Chondrocyte (in vitro differentiated cells): ENCODE measurements at places on chromosomes 6 and 20. TPM values are rescaled to one million over a fixed set of nuclear protein-coding genes. Genes with fewer than 3 reads are reported as not detected.

TCF15 gene
- total RNA-seq = 0.28 to 0.50 TPM in 2 of 3 replicates, not detected in the other

AVP gene
- not detected in 3 replicates for total RNA-seq

GRCh38 chr20:46135856-46136633, 17.9 kb downstream of the CD40 start:
- H3K4me1 ChIP-seq = peaks cover 8% of the 10 kb centered on the region
- H3K36me3 ChIP-seq = no peaks in the 10 kb centered on the region
- DNase-seq = no peak
- H3K27ac ChIP-seq = no peak overlapping the region
- H3K4me3 ChIP-seq = no peak overlapping the region

DNA sequence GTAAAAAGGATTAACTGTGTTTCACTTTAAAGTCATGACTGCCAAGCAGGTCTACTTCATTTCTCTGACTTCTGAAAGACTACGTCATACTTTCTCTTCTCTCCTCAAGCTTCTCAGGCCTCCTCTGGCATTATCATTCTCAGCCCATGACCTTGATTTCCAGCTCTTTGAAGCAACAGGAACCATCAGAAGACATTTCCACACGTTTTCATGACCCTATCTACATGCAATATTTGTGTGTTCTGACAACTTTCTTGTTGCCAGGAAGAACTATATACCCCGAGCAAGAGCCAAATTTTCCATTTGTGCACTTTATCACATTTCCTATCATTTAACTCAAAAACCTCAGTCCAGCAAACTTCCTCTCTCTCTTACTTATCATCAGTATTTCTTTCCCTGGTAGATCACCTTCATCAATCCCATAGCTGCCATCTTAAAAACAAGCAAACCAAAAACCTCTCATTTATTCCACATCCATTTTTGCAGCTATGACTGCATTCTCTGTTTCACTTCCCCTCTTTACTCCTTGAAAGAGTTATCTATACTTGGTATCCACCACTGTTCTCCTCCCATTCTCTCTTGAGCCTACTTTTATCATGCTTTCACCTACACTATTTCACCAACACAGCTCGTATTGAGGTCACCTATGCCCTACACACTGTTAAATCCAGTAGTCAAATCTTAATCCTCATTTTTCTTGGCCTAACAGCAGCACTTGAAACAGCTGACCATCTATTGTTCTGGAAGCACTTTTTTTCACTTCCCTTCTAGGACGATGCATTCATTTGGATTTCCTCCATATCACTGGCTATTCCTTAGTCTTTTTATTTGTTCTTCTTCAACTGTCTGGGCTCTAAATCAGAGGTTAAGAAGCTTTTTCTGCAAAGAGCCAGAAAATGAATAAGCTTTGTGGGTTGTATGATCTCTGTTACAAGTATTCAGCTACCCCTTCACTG, 47.1 kb downstream of the STX7 start:
- no peaks in the 10 kb centered on the region for H3K27me3 ChIP-seq
- no peak for DNase-seq
- H3K4me1 ChIP-seq = no peaks in the 10 kb centered on the region
- H3K27ac ChIP-seq = no peak overlapping the region
- H3K36me3 ChIP-seq = peaks cover 34% of the 10 kb centered on the region
- no peak overlapping the region for H3K4me3 ChIP-seq

FOXC1 gene
- 84.2 to 125 TPM (median 84.4 TPM) in 3 replicates for total RNA-seq

DNA sequence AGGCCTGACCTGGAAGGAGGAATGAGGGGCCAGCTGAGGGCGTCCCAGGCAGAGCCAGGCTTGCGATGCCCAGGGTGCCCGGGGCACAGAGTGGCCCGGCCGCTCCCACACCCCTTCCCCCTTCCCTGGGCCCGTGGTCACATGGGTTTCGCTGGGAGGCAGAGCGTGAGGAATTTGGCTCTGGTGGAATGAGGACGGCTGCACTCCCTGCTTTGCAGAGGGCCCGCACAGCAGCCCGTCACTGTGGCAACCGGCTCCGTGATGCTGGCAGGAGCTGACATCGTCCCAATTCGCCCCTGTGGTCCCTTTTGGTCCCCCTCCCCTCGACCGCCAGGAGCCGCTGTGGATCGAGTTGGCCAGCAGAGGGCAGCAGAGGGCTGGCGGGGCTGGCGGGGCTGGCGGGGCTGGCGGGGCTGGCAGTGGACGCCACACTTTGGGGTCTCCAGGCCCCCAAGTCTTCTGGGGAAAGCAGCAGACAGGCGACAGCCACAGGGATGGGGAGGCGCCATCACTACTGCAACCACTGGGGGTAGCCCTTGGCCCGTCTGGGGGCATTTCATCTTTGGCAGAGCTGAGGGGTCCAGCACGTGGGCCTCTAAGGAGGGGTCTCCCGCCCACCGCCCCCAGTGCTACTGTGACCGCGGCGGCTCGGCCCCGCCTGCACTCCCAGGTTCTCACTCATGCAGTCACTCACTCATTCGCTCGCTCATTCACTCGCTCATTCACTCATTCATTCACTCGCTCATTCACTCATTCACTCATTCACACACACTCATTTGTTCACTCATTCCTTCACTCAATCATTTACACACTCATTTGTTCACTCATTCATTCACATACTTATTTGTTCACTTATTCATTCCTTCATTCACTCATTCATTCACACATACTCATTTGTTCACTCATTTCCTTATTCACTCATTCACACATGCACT, 49.7 kb upstream of the BHLHE23 start:
- H3K36me3 ChIP-seq = no peaks in the 10 kb centered on the region
- H3K27ac ChIP-seq = no peak overlapping the region
- no peaks in the 10 kb centered on the region for H3K4me1 ChIP-seq

WFDC5 gene
- total RNA-seq = not detected in 3 replicates

PPP1R14C gene
- total RNA-seq = 1.5 to 3.4 TPM (median 3.3 TPM) in 3 replicates

DNA sequence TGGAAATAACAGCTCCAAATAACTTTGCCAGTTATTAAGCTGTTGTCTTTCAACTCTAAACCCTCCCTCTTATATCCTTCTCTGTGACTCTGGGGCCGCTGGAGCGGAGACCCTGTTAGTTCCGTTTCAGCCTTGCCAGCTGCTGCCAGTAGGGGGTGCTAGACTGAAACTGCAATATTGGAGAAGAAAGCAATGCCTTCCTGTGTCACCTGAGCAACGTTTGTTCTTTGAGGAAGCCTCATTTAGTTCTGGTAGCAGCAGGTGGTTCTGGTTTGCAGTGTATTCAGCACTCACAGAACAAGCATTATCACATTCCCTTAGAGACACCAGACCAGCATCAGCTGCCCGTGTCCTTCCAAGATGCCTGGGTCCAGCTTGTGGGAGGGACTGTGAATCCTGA, 22.9 kb upstream of the JAG1 start:
- no peaks in the 10 kb centered on the region for H3K36me3 ChIP-seq
- H3K4me1 ChIP-seq = no peaks in the 10 kb centered on the region
- DNase-seq = no peak
- H3K4me3 ChIP-seq = no peak overlapping the region

ABT1 gene
- 9.7 to 11.4 TPM (median 10.1 TPM) in 3 replicates for total RNA-seq

FHL5 gene
- total RNA-seq = not detected in 3 replicates

DNA sequence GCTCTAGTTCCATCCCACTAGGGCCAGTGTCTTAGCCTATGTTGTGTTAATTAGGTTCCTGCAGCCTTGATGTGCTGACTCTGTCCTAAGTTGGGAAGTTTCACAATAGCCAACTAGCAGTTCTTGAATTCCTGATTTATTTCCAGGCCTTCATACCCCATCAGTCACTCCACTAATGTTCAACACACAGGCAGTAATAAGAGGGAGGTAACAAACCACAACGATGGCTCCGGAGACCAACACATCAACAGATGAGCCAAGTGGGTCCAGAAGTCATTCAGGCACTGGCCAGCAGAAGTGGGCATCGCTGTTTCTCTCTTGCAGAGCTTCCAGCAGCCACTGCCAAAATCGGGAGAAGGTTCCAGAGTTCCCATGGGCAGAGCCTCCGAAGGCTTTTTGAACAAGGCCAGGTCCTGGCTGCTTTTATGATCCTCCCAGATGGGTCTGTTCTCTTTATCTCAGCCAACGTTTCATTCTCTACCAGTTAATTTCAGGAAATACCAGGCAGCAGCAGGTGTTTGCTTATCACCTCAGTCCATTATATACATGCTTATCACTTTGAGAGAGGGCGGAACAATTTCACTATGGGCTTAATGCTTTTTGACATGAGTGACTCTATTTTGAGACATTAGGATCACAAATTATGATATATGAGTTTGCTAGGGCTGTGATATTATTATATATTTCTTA, 48.5 kb upstream of the NOP56 start:
- peaks cover 20% of the 10 kb centered on the region for H3K4me1 ChIP-seq
- H3K27ac ChIP-seq = no peak overlapping the region
- no peak overlapping the region for H3K4me3 ChIP-seq
- DNase-seq = no peak
- H3K27me3 ChIP-seq = no peaks in the 10 kb centered on the region

DNA sequence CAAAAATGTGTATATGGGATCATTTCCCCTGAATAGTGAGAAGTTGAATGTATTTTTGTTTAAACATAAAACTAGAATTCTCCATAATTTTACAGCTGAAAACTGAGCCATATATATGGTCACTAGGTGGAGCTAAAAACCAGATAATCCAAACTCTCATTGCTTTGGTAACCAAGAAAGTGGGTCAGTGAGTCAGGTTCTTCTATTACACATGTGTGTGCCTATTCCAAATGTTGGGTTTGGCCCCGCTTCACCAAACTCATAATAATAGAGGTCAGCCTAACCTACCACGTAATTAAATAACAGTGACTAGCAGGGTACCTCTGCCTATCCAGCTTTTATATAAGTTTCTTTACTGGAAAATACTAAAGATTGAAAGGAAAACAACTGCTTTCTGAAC, 19.3 kb upstream of the RNGTT start:
- no peak overlapping the region for H3K27ac ChIP-seq
- H3K4me3 ChIP-seq = no peak overlapping the region
- peaks cover 7% of the 10 kb centered on the region for H3K27me3 ChIP-seq
- H3K36me3 ChIP-seq = no peaks in the 10 kb centered on the region
